ENCODE measurements at places on chromosomes 2 and 18.

DNA sequence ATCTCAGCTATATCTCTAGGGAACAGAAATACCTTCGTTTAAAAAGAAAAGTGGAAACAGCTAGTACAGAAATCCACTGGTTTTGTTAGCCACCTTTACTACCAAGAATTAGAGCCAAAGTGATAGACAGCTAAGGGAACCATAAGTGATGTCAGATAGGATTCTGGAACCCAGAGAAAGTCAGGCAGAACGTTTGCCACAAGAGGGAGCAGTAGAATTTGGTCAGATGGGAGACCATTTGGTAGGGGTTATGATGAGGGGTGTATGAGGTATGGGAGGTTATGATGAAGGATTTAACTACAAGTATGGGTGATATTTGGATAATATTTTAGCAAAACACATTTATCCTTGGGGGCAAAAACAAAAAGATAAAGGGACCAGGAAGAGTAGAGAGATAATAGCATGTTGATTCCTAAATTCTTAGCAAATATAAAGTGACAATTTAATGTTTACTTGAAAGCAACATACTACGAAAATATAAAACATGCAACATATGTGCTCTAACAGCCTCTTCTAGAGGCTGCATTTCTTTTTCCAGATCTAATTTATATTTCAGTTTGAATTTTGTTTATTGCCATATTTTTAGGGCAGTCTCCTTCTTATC lies 3.3 kb downstream of the SLC8A1 start:
- DNase-seq: no peak

DNA sequence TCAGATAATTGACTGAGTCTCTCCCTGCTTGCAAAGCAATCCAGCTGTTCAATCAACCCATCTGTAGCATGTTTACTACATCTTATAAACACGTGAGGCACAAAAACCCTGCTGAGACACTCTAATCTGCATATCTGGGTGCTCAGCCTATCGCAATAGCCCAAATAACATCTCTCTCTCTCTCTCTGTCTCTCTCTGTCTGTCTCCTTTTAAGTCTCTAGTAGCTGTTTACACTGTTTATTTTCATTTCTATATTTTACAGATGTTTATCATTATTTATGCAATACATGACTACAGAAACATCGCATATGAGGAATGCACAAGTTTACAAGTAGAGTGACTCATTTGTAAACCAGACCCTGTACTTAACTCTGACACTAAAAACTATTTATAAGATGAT lies 422.1 kb upstream of the DSEL start:
- DNase-seq: no peak

DNA sequence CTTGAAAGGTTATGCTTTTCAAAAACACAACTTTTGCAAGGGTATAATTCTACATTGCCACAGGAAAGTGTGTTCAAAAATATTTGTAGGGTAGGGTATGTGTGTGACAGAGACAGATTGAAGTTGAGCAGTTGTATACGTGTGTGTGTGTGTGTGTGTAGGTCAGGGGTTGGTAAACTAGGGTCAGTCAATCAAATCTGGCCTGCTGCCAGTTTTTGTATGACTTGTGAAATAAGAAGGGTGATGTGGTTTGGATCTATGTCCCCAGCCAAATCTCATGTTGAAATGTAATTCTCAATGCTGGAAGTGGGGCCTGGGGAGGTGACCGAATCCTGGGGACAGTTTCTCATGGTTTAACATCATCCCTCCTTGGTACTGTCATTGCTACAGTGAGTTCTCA lies 148.2 kb downstream of the CERS6 start:
- DNase-seq: no peak

- no peak for DNase-seq
Observed at GRCh38 chr18:42781298-42781815, 334.1 kb downstream of the RIT2 start.

DNA sequence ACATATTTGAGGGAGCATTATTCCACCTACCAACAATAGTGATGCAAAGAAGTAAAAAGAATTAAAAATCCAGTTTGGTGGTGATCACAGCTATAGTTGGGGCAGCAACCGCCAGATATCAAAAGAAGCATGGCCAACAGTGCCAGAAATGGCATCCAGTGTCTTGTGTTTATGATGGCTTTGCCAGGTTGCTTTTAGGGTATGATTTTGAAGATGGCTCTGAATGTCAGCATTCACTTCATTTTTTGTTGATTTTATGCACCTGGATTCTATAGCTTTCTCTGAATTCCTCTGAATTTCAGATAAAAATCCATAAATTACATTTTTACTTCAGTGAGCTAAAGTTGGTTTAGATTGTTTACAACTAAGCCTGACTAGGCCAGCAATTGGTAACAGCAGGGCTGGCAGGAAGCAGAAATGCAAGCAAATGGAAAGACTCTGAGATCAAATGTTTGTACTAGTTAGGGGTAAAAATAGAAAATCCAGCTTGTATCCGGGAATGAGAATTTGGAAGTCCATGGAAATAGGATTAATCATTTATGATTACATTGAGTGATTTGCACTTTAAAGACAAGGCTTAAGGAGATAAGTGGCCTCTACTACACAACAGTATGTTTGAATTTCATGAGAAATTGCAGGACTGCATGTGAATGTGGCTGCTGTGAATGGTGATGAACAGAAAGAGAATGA lies 40.4 kb downstream of the COL3A1 start:
- no peak for DNase-seq

- DNase-seq: no peak
Observed at GRCh38 chr2:197777823-197778407, 7.2 kb downstream of the BOLL start.

DNA sequence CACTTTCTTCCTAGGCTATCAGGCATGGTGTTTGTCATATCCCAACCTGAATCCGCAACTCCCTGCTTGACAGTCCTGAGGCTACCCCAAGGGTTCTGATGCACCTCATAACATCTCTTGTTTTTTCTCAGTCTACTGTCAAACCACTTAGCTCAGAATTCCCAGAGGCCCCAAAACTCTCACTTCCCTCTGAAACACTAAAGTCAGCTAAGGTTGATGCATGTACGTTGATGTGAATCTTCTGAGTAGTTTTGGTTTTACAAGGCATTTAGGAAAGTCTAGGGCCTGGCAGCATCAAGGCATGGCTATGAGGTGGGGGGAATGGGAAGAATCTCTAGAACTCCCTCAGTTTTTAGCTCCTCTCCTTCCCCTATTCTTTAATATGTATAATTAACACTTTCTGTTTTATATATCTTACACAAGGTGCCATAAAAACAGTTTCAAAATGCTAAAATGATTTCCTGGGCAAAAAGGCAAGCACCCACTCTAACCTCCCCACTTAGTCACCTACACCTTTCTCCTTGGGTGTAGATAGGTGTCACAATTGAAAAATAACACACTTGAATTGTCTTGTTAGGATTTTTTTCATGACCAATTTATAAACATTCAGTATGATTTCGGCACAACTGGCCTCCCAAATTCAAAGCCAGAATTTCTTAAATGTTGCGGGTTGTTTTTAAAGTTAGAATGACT lies 71.4 kb upstream of the TANK start:
- no peak for DNase-seq

DNA sequence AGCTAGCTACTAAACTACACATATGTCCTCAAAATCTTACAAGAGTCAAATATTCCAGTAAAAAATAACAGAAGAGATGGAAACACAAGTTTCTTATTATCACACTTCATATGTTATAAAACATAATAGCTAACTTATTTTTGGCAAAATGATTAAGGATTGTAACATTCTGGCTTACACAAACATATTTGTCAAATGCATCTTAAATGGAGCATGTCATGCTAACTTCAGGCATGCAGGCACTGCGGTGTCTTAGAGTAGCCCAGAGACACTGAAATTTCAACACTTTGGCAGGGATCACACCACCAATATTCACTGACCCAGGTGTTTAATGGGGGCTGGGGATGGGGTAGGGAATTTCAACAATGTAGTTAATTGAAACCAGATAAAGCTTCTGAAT lies 51.6 kb downstream of the LDAH start:
- no peak for DNase-seq

GRCh38 chr2:70743068-70743467 lies 24.9 kb downstream of the ADD2 start:
- DNase-seq: no peak

DNA sequence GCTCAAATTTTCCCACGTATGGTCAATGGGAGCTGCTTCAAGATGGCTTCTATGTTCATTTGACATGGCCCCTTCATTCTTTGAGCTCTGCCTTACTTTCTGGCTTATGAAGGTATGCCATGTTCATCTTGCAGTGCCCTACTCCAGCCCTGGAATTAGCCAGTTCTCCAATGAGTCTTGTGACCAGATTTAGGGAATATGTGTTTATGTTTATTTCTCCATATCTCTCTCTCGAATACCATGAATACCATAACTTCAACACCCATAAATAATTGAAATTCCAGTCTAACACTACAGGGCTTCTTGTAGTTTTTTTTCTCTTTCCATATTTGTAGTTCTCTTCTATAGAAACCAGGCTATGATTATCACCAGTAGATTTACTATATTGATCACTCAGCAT lies 39.7 kb downstream of the EPB41L5 start:
- no peak for DNase-seq

DNA sequence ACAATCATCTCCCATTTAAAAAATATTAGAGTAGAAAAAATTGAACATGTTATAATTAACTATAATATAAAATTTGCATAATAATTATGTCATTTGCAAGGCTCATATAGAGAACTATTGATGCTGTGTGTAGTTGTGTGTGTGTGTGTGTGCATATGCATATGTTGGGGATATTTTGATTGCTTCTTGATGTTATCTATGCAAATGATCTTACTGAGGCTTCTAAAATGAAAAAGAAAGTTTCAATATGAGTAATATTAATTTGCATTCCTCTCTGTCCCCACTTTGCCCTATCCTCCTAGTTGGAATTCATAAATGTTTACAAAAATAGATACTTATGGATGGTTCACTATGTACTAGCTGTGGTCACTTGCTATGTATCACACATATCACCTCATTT lies 523.3 kb downstream of the TRIB2 start:
- no peak for DNase-seq

- DNase-seq: no peak
Observed at GRCh38 chr2:155842103-155842502, 490.4 kb downstream of the NR4A2 start.

DNA sequence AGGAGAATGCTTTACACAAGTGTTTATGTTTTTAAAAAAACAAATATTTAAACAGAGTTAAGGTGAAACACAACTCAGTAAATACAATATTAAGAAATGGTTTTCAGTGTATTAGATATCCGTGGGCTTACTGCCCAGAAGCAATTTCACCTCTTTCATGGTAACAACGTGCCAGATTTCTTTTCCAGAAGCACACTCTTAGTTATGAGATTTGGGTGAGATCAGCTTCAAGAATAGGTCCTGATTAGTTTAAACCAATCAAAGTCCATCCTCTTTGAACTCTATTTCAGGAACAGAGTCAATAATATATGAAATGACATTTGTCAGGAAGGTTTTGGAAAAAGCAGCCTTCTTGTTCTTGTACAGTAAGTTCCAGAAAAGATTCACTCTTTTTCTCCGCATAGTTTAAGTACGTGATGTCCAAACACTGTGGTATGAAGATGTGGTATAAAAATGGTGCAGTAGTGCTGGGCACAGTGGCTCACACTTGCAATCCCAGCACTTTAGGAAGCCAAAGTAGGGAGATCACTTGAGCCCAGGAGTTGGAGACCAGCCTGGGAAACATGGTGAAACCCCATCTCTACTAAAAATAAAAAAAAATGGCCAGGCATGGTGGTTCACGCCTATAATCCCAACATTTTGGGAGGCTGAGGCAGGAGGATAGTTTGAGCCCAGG lies 14.7 kb downstream of the USP34 start:
- no peak for DNase-seq

DNA sequence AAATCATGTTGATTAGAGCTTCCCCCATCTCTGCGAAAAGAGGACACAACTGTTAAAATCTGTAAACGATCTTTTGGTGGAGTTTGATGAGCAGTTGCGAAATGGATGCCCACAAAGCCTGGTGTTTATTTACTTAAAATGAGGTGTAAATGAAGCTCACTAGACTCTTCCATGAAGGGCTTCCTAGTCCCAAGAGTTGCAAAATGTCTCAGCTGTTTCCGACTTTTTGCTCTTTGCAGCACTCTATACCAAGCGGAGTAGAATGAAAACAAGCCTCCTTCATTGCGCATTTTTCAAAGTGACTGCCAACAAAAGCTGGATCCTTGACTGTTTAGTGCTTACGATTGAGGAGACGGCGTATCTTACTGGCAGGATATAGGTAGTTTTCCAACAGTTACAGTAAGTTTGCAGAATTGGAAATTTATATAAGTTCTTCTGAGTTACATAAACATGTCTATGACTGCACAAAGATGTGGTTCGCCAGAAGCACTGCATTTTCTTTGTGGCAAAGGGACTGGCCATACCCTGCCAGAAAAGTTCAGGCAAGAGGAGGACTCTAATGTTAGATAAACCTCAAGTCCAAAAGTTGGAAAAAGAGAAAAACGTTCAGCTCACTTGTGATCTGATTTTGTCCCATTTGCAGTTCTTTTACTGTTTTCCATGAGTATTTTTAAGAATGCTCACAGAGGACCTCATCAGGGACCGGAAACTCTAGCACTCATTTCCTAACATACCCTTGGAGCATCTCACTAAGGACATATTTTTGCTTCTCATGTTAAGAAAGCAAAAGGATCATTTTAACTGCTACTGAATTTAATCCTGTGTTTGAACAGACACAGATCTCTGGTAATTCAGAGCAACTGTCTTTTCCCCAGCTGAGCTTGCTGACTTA lies 42.7 kb downstream of the COLEC12 start:
- no peak for DNase-seq

GRCh38 chr2:110099038-110099425 lies 16.6 kb downstream of the MALL start:
- no peak for DNase-seq

- DNase-seq: no peak
Observed at GRCh38 chr2:24182507-24182906, 7.7 kb downstream of the FAM228A start.

DNA sequence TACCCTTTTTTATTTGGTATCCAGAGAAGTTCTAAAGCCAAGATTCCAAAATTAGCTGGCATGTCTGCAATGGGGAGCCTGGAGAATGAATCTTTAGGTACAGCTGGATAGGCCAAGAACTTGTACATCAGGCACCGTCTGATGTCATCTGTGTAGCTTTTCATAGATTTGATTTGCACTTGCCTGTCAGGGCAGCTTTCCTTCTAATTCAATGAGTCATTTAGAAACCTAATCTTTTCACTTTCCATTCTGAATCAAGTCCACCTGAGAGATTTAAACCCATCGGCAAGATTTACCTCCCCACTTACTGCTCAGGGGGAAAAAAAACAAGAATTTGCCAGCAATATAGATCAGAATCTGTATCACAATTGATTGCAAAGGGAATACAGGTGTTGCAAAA lies 60.9 kb upstream of the ACAA2 start:
- DNase-seq: no peak
